ENCODE measurements at places on chromosomes 12 and 14.

DNA sequence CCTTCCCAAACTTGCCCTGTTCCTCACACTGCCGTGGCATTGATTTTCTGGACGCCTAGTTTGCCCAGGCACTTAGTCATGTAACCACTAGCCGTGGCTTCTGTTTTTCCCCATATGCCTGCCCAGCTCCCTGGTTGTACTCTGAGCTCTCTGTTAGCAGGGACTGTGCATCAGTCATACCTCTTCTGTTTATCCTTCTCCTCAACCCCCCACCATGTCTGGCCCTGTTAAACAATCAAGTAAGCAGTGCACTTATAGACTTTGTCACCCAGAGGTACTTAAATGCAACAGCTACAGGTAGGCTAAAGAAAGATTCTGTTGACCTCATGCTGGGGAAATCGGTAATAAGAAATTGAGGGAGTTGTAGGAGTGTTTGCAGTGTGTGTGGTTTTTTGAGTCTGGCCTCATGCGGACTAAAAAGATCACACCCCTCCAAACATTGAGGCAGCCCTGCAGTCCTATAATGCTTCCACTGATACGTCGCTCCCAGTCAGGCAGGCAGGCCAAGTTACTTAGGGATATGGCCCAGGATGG, 17.0 kb downstream of the UBE3B start:
- DNase-seq, result no peak

- no peak for DNase-seq
Observed at GRCh38 chr14:76313303-76313702, 62.6 kb upstream of the ESRRB start.

GRCh38 chr12:76094754-76095153, 10.3 kb upstream of the NAP1L1 start:
- DNase-seq, result no peak

DNA sequence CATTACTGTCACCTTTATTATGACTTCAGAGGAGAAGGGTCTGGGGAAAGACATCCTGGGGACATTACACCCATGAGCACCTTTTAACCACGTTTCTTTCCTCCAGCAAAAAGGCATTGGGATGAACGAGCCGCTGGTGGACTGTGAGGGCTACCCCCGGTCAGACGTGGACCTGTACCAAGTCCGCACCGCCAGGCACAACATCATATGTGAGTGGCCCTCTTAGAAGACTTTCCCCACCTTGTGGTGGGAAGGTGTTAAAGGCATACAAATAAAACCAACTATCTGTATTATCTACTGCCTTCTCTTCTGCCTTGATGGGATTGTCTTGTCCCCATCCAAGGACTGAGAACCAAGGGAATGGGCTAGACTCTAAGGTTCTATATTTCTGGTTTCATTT, 6.0 kb downstream of the PSMD9 start:
- DNase-seq, result no peak

DNA sequence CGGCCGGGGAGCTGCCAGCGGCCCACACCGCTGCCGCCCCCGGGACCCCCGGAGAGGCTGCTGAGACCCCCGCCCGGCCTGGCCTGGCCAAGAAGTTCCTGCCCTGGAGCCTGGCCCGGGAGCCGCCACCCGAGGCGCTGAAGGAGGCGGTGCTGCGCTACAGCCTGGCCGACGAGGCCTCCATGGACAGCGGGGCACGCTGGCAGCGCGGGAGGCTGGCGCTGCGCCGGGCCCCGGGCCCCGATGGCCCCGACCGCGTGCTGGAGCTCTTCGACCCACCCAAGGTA, 12.8 kb downstream of the SH2B3 start:
- DNase-seq, result no peak

- DNase-seq, result no peak
Observed at GRCh38 chr14:51488569-51489220, 163.0 kb upstream of the FRMD6 start.

DNA sequence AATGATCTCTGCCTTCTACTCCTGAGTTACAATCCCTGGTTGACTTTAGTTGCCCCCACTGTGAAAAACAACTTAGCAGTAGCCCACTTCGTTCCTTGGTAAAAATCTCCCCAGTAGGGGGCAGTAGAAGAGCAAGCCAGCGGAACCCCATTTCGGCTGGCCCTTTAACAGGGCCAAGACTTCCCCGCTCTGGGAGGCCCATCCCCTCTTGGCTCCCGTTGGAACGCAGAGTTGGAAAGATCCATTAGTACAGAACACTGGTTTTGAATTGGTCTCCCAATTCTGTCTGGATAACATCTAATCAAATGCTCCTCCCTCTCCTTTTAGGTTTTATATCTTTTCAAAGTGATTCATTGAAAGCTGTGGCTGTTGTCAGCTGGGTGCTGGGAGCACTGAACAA, 1133.3 kb downstream of the BCL11B start:
- DNase-seq, result peak; percentile 42

DNA sequence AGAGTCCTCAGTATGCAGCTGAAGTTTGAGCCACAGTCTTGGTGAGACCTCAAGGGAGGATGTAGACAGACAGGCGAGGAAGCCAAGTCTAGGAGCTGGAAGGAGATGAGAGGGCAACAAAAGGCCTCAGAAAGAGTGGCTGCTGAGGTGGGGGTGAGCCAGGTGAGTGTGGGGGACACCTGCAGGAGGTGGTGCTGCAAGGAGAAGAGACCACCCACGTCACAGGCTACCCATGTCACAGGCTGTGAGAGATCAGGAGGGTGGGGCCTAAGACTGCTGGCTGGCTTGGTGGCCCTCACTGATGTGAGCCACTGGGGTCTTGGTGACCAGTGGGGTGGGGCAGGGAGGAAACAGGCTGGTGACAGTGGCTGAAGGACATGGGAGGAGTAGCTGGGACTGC, 97.3 kb downstream of the KIF26A start:
- no peak for DNase-seq

DNA sequence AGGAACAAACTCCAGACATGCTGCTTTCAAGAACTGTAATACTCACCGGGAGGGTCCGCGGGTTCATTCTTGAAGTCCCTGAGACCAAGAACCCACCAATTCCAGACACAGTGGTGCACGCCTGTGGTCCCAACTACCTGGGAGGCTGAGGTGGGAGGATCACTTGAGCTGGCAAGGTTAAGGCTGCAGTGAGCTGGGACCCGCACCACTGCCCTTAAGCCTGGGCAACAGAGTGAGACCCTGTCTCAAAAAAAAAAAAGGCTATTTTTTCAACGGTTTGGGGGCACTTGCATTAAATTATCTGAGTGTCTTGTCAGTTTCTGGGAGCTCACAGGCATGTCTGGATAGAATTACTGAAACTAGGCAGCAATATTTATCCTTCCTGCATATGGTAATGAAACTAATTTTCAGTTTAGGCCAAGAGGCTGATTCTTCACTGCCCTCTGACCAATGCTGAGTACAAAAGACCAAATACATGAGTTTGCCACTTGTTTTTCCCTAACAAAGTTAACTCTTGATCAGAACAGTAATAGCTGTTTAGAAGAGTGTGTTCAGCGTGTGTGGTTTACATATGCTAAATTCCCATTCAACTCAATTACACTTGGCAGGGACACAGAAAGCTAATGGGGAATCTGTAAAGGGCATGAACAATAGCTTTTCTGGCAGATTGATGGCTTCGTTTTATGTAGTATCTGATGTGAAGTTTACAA, 65.8 kb upstream of the RASSF3 start:
- DNase-seq, result no peak

DNA sequence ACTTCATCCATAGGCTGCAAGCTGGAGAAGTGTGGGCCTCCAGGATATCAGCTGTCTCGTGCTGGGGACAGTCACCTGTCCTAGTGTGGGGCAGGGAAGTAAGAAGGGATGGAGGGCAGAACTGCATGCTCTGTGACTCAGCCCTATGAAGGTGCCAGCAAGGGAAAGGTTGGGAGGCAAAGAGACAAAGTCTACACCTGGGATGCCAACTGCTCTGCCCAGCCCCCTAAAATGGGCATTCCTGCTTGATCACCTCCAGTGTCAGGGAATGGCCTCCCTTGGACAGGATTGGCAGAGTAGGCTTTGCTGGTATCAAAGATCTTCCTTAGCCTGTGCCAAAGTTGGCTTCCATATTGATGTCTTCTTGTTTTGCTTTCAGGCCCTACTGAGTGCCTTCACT, 335.0 kb downstream of the BCL11B start:
- no peak for DNase-seq

DNA sequence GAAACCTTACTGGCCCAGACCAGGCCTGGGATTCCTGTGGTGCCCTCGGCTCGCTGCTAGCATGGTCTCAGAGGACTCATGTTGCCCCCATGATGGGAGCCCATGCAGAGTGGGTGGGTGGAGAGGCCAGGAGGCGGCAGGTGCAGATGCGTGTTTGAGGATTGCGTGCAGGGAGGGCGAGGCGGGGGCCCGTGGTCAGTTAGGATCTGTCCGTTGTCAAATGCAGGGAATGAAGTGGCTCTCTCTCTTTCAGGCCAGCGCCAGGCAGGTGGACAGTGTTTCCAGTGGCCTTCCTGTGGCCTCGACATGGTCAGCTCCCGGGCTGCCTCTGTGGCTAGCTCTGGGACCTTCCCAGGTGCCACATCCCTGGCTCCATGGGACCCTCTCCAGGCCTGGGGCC, 39.3 kb upstream of the DLK1 start:
- DNase-seq, result no peak

DNA sequence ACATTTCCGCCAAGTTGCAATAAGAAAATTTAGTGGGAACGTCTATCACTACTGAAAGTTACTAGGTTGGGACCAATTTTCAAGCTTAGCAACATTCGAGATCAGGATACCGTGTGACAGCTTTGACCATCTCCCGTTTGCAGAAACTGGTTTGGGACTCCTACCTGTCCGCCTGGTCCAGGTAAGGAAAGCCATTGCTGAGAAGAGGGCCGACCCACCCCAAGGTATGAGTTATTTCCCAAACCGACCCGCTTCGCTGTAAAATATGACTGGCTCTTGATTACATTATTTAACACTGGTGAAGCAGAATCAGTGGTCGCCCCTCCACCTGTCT, 271 bp downstream of the DNAI7 start:
- DNase-seq, result no peak

- DNase-seq, result no peak
Observed at GRCh38 chr12:66152732-66153131, 17.1 kb downstream of the TMBIM4 start.

DNA sequence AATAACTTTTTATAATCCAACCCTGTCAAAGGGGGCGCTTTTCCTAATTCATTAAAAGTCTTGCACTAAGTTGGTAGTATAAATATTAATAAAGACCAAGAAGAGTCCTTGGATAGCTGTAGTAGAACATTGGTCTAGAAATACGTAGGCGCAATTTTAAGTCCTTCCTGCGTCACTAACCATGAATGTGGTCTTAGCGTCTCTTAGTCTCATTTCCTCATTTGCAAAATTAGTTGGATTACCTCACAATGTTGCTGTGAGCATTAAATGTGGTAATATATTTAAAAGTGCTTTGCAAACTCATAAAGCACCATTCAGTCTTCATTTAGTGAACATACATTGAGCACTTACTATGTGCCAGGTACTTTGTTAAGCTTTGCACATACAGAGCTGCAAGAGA, 149.7 kb downstream of the AEBP2 start:
- DNase-seq, result no peak

DNA sequence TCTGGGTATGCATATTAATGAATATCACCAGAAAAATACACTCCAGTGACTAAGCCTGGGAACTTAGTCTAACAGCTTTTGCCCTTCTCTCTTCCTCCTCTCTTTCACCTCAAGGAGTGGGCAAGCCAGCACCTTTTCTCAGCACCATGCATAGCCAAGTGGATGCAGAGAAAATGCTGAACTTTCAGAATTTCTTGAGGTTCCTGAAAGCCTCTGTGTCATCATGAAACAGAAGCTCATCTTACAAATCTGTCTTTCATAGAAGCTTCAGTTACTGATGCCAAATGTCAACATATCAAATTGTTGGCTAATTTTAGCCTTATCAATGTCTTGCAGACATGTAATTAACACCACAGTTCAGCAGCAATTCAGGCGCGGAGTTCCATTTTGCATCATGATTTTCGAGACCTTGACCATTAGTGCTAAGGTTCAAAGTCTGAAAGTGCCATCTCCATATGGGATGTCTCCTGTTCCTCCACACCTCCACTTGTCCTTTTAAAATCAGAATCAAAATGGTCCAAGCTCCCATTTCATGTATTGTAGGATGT, 51.1 kb upstream of the RPH3A start:
- DNase-seq, result no peak

DNA sequence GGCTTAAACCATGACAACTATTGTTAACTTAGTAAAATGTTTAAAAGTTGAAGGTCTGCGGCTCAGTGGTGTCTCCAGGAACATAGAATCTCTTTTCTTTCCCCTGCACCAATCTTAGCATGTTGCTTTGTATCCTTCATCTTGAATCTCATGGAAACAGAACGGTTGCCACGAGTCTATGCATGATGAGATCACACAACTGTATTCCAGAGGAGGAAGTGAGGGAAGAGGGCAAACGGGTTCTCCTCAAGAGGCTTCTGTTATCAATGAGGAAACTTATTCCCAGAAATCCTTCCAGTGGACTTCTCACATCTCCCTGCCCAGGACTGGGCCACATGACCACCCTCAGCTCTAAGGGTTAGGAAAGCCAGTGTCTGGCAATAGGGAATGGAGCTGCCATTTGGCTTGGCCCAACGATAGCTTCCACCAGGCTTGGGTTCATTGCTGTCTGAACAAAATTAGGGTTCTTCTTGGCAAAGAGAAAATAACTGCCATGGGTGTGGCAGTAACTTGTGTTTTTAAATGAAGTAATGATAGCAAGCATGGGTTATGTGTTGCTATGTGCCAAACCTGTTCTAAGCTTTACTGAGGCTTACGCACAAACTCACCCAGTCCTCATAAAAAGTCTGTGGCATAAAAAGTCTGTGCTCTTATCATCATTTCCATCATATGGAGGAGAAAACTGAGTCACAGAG, 17.4 kb downstream of the PLXNC1 start:
- DNase-seq, result no peak

- DNase-seq, result no peak
Observed at GRCh38 chr14:95315156-95315555, 4.6 kb downstream of the CLMN start.

DNA sequence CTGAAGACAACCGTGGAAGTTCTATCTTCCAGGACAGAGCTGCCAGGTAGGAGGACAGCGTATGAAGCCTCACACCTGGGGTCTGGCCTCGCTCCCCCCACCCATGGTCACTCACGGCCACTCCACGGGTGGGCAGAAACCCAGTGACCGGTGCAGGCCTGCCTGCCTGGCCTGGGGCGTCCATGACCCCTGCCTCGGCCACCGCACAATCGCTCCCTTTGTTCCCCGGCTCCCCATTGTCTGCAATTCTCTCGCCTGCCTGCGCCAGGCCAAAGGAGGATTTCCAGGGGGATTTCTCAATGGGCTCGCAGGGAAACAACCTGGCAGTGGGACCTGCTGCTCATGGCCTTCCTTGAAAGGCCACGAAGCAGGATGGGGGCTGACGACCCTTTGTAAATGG, 22.6 kb downstream of the CCDC85C start:
- DNase-seq, result no peak

Measured in stimulated activated CD8-positive, alpha-beta memory T cell treated with anti-CD3 and anti-CD28 coated beads, Interleukin-4, amount 100 ng/mL, for 1 hour (primary cell).